ENCODE measurements at places on chromosomes 7 and 10.
A peak's percentile ranks its signal among the peaks of the same experiment; 100 is the strongest.

- ATAC-seq: no peak
- H3K27me3 ChIP-seq: peaks cover 49% of the 10 kb centered on the region
- no peak overlapping the region for H3K27ac ChIP-seq
- H3K36me3 ChIP-seq: no peaks in the 10 kb centered on the region
- H3K4me1 ChIP-seq: no peaks in the 10 kb centered on the region
These were observed 4.7 kb downstream of the MYL10 start for GRCh38 chr7:101624246-101625001.

GRCh38 chr7:27094304-27095049 lies 1.3 kb downstream of the HOXA1 start:
- no peaks in the 10 kb centered on the region for H3K27me3 ChIP-seq
- H3K4me1 ChIP-seq: no peaks in the 10 kb centered on the region
- no peak for ATAC-seq
- no peak overlapping the region for H3K27ac ChIP-seq
- no peak overlapping the region for H3K4me3 ChIP-seq

DNA sequence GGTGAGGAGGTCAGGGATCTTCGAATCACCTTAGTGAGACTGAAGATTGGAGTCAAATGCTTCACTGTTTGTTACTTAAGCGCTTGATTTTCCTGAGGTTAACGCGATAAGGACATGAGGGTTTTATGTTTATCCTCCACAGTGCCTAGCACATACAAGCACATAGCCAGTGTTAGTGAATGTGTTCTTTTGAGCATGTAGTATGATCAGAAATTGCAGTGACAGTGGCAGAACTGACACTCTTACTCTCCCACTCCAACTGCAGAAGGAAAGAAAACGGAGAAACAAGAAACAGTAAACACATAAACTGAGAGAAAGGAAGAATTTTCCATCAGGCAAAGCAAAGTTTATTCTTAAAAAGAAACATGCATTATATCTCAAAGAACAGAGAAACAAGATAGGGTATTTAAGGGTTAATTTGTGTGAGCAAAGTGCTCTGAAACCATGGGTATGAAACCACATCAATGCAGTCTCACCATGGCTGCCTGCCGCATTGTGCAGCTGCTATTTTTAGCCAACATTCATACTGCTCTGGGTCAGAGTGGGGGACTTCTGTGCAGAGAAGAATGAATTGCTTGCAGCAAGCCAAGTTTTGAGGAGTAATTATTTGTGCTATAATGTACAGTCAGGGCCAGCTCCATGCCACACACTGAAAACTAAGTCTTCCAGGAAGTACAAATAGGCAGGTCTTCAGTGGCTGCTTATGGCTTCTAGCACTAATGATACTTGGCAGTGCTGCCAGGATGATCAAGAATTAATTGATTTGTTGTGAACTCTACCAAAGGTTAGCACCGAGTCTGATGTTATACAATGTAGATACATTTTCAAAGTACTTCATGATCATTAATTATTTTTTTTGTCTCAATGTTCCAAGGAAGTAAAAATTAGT lies 152.0 kb downstream of the MACC1 start:
- no peak overlapping the region for H3K4me3 ChIP-seq
- no peaks in the 10 kb centered on the region for H3K36me3 ChIP-seq

- H3K4me1 ChIP-seq: peaks cover 12% of the 10 kb centered on the region
- ATAC-seq: no peak
- no peak overlapping the region for H3K27ac ChIP-seq
- no peaks in the 10 kb centered on the region for H3K36me3 ChIP-seq
- peaks cover 33% of the 10 kb centered on the region for H3K27me3 ChIP-seq
These were observed 86.5 kb downstream of the PAXIP1 start for GRCh38 chr7:154916381-154916780.

DNA sequence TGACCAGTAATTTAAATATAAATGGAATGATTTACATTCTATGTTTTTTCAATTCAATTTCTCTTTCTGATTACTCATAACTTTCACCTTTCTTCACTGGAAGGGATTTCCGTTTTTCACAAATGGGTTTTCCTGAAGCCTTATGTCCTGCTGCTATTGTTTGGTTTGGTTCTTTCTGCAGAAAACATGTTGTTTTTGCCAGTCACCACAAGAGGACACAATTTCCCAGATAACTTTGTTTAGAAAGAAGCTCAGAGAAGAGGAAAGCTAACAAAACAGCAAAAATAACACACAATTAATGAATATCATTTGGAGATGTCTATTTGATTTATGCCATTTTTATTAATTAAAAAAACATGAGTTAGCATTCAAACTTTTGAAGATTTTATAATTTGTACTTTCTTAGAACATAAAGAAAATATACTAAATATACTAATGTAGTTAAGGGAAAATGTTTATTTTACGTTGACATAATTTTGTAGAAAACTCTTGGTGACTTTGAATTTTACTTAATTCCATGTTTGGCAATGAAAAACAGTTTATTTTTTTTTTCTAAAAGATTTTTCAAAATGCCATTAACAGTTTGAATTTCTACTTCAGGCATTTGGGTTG lies 4.6 kb upstream of the TWIST1 start:
- H3K27ac ChIP-seq: no peak overlapping the region
- ATAC-seq: no peak
- no peak overlapping the region for H3K4me3 ChIP-seq

DNA sequence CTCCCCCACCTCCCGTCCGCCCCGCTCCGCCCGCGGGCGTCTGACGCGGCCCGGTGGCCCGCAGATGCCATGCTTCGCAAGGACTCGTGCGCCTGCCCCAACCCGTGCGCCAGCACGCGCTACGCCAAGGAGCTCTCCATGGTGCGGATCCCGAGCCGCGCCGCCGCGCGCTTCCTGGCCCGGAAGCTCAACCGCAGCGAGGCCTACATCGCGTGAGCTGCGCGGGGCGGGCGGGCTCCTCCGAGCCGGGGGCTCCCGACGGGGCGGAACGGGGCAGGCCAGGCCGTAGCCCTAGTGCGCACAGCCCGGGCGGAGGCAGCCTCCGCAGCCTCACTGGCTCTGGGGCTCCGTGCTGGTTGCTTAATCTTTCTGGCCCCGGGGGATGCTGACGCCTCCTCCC lies 2.8 kb downstream of the ASIC3 start:
- ATAC-seq: peak; percentile 72
- no peak overlapping the region for H3K27ac ChIP-seq
- H3K4me3 ChIP-seq: no peak overlapping the region
- peaks cover 7% of the 10 kb centered on the region for H3K27me3 ChIP-seq

DNA sequence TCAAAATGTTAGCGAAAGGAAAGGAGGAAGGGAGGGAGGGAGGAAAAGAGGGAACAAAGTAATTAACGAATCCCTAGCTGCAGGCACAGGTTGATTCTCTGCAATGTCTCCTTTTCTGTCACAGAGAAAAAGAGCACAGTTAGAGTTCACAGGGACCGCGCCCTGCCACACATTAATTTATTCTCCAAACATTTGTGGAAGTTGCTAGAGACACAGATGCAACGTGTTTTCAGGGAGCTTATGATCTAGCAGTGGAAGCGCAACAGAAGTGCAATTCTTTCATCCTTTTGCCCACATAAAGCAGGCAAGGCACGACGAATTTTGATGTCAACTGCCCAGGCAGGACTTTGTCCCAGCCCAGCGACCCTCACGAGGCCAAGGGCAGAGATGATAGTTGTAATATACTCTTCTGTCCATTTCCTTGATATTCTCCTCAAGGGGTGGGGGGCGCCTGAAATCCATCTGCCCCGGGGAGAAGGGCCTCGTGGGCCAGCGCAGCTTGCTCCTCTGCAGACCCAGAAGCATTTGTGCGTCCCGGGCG lies 101.7 kb upstream of the ZNF438 start:
- H3K36me3 ChIP-seq: no peaks in the 10 kb centered on the region
- peaks cover 67% of the 10 kb centered on the region for H3K4me1 ChIP-seq
- no peak for ATAC-seq
- H3K27me3 ChIP-seq: no peaks in the 10 kb centered on the region
- H3K4me3 ChIP-seq: peak overlapping the region; percentile 62

DNA sequence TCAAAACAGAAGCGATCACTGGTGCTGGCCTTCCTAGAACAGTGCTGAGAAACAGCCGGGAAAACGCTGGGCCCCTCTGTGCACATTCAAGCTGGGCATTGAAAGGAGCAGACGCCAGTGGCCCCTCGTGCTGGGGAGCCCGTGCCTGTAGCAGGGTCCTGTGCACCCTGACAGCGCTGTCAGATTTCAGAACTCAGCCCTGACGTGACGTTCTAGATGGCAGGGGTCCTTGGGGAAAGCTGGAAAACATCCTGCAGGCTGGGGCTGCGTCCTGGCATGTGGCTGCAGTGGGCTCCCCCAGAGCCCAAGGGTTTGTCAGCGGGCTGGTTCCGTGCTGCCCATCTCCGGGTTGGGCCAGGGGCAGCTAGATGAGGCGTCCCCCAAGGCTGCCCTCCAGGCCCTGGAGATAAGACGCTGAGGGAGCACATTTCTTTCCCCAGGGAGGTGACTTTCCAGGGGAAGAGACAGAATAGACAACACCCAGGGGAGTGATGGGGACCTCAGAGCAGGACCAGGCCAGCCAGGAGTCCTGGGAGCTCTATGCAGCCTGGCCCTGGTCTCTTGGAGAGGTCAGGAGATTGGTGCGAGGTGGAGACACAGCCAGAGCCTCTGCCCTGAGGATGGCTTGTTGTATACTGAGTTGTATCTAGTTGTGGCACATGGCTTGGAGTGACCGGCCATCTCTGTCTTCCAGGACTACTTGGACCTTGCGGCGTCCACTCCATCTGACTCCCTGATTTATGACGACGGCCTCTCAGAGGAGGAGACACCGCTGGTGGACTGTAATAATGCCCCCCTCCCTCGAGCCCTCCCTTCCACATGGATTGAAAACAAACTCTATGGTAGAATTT lies 12.1 kb upstream of the CSGALNACT2 start:
- peaks cover 10% of the 10 kb centered on the region for H3K4me1 ChIP-seq
- no peak for ATAC-seq
- no peaks in the 10 kb centered on the region for H3K27me3 ChIP-seq
- H3K27ac ChIP-seq: no peak overlapping the region

DNA sequence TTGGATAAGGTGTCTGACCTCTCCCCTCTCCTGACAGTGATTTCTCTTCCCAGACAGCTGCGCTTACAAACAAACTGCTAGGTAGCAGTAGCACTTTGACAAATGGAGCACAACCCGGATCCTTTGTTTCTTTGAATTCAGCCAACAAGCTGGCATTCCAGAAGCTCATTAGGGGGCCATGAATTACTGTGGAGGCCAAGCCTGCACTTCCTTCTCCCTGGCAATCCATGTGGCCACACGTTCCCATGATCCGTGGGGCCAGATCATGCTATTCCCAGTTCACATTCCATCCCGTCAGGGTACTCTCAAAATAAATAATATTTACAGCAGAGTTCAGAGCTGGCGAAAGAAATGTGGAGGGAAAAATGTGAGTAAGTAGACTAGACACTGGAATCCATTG lies 172.4 kb downstream of the PRPF18 start:
- no peaks in the 10 kb centered on the region for H3K27me3 ChIP-seq
- ATAC-seq: no peak
- H3K4me3 ChIP-seq: no peak overlapping the region
- no peak overlapping the region for H3K27ac ChIP-seq
- no peaks in the 10 kb centered on the region for H3K4me1 ChIP-seq

GRCh38 chr10:30106987-30107386 lies 47.6 kb upstream of the JCAD start:
- no peak overlapping the region for H3K4me3 ChIP-seq
- no peak for ATAC-seq
- H3K27me3 ChIP-seq: peaks cover 3% of the 10 kb centered on the region
- H3K4me1 ChIP-seq: no peaks in the 10 kb centered on the region
- H3K36me3 ChIP-seq: no peaks in the 10 kb centered on the region

DNA sequence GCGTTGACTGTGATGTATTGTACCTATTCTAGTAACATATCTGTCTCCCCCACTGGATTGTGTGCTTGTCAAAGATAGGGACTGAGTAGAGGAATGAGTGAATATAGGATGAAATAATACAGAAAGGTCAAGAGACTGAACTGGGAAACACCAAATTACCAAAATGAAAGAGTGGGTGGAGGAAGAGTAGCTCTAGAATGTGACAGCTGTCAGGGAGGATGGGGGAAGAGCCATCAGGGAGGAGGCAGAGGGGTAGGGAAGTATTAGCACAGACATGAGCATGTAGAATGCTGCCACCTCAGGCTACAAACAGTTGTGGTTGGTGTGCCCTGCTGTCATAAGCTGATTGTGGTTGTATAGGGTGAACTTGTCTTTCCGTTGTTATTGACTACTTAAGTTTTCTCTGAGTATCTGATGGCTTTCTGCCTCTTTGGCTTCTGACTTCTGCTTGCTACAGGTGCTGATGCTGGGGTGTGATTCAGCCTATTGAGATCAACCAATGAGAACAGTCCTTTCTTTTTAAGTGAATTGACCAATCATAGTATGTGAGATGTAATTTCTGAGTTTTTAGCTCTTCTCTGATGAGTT lies 5.6 kb downstream of the CCSER2 start:
- no peak overlapping the region for H3K27ac ChIP-seq
- ATAC-seq: no peak
- H3K27me3 ChIP-seq: no peaks in the 10 kb centered on the region
- H3K4me3 ChIP-seq: no peak overlapping the region

DNA sequence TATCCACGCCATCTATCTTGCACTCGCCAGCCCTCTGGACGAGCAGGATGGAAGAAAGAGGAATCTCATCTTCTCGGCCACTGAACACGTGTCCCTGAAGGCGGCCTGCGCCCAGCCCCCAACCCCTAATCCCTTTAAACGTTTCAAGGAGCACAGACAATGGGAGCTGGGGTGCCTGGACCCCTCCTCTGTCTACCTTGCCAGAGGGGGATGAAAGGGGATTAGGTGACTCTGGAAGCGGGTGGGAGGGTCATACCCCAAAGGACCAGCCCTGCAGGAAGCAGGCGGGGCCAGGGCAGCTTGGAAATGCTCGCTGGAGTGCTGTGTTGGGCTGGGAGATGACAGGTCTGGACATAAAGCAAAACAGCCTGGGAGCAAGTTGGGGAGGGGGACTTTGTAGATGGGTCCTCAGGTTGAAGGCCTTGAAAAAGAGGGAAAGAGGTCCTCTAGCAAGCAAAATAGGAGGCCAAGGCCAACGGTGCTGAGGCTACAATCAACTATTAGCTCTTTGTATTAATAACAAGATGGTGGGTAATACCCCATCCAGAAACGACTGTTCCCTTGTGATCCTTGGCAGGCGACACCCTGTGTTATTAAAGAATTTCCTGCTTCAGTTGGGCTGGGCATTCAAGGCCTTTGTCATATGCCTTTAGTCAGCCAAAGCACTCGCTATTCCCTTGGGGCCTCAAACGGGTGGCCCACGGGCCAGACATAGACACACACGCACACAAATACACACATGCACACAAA lies 126.5 kb upstream of the UNC5B start:
- H3K27ac ChIP-seq: no peak overlapping the region
- H3K4me1 ChIP-seq: no peaks in the 10 kb centered on the region
- H3K4me3 ChIP-seq: no peak overlapping the region
- peaks cover 12% of the 10 kb centered on the region for H3K27me3 ChIP-seq

GRCh38 chr10:132538790-132539421 lies 1.3 kb downstream of the INPP5A start:
- ATAC-seq: no peak
- H3K4me3 ChIP-seq: peak overlapping the region; percentile 73
- no peaks in the 10 kb centered on the region for H3K36me3 ChIP-seq

All from gastroesophageal sphincter (tissue), 4 donors.